ENCODE measurements at places on chromosomes 3 and 15. TPM values are rescaled to one million over a fixed set of nuclear protein-coding genes. Genes with fewer than 3 reads are reported as not detected.

DNA sequence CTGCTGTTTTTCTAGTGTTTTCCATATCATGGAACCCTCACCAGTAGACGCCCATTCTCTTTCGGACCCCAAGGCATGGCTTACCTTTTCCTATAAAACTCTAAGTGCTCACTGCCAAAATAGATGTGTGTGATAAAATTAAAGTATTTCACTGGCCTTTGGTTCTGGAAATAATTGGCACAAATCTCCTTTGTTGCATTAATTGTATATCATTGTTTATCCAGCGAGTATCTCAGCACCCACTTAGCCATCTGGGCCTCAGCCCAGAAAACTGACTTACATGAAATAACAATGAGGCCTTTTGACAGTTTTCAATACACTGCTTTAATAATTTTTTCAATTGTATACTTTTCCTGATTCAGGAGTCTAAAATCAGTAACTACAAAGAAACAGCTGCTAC, 105.1 kb downstream of the MECOM start:
- no peak for DNase-seq

DNA sequence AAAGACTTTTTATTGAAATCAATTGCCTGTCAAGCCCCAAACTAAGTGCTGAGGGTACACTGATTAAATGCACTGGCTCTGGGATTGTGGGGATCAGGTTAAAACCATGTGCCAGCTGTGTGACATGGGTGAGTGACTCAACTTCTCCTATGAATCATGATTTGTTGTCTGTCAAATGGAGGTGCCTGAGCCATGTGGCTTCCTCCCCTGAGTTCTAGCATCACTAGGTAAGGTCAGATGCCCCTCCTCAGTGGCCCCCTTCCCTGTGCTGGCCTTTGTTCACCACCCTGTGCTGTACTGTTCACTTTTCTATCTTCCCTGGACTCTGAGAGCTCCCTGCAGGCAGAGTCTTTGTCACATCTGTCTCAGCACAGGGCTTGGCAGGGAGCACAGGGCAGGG, 43.6 kb upstream of the ATP2B2 start:
- no peak for DNase-seq

The UBR1 gene
- 11.4 TPM for total RNA-seq

DNA sequence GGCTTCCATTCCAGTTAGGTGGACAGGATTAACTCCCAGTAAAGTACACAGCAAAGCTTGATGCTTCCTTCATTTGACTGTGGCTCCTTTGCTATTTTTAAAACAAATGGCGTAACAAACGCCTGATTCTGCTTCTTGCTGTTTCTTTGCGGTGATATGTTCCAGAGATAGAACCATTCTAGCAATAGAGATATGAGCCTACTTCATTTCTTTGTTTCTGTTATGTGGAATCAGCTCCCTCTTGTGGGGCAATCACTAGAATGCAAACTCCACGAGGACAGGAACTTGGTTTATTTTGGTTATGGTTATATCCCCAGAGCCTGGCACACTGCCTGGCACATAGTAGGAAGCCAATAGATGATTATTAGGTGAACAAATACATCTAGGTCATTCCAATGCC, 122.6 kb upstream of the SLC6A11 start:
- no peak for DNase-seq

The CHL1 gene
- 1.0 TPM for total RNA-seq

- DNase-seq = no peak
Measured at GRCh38 chr3:171199473-171199829, 172.9 kb upstream of the SLC2A2 start.

DNA sequence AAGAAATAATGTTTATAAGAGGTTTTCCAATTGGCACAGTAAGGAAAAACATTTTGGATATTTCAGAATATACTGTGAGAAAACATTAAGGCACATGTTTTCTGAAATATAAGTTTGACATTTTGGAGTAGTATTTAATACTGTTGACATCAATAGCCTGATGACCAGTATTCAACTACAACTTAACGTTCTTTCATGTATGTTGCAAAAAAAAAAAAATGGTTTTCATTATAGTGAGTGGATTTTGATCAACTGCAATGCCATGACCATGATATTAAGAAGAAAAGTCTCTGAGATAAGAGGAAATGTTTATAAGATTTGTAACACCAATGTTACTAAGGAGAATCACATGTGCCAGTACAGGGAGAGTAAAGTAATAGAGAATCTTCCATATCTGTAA, 252.8 kb upstream of the RORA start:
- DNase-seq = no peak

DNA sequence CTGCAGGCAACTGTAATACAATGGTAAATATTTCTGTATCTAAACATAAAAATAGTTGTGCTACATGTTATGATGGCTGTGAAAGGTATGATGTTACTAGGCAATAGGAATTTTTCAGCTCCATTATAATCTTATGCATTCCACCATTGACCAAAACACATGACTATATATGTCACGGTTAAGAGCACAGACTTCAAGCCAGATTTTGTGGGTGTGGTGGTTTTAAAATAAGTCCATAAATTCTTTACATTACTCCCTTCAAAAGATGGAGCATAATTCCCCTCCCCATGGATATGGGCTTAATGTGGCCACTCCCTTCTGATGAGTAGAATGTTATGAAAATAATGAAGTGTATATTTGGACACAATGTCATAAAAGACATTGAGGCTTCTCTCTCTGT, 88.4 kb upstream of the TBC1D5 start:
- DNase-seq = no peak

The GP9 gene
- not detected for total RNA-seq

The PPP1R14D gene
- total RNA-seq = not detected

The A4GNT gene
- total RNA-seq = not detected

DNA sequence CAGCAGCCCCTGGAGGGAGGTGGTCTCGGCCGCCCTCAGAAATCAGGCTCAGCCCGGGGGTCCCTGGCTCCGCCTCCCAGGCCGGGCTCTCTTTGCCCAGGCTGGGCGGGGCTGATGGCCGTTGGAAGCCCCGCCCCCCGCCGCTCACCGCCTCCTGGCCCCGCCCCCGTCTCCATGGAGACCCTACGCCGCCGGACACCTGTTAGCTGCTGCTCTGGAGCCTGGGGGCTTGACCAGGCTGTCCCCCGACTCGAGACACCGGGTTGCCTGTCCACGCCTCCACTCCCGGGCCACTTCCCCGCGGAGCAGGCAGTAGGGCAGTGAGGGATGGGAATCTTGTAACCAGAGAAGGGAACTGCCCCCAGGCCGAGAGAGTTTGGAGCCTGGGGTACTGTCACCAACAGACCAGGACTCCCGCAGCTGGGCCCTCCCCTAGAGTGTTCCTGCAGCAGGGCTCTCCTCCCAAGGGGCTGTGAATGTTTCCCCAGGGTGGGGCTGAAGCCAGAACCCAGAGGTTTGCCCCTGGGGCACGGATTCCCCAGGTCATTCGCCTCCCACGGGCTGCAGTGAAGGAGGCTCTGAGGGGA, 27.8 kb upstream of the RPL32 start:
- DNase-seq = no peak

GRCh38 chr3:85726241-85726640, 767.5 kb downstream of the CADM2 start:
- no peak for DNase-seq

DNA sequence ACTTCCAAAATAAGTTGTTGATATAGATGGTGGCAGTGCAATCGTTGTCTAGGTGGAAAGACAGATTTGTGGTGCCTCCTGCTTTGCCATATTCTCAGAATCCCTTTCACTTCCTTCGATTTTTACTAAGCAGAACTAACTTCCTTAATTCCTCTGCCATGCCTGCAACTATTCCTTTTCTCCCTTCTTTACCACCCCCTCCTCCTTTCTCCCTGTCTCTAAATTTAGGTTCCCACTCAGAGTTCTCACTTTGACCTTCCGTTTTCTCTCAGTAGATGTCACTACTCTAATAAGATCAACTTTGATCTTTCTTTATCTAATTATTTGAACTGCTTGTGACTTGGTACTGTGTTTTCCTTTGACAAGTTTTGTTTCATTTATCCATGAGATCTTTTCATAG, 351.2 kb downstream of the LPP start:
- DNase-seq = no peak

GRCh38 chr3:189449084-189449483, 182.1 kb upstream of the TP63 start:
- DNase-seq = no peak

- no peak for DNase-seq
Measured at GRCh38 chr3:25177041-25177440, 251.0 kb upstream of the RARB start.

DNA sequence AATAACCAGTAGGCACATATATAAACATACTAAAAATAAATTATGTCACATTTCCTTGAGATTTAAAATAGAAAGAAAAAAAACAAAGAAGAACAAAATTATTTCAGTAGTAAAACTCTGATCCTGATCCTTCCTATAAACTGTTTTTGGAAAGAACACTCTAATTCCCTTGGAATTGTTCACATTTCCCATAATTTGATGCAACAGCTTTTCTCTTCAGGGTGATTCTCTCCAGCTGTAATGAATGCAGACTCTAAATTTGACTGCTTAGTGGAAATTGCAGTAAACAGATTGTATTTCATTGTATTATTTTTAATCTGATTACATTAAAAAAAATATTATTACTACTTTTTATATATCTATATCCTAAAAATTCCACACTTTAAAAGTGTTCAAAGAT, 70.2 kb upstream of the ABI3BP start:
- no peak for DNase-seq

The ANKUB1 gene
- total RNA-seq = not detected

DNA sequence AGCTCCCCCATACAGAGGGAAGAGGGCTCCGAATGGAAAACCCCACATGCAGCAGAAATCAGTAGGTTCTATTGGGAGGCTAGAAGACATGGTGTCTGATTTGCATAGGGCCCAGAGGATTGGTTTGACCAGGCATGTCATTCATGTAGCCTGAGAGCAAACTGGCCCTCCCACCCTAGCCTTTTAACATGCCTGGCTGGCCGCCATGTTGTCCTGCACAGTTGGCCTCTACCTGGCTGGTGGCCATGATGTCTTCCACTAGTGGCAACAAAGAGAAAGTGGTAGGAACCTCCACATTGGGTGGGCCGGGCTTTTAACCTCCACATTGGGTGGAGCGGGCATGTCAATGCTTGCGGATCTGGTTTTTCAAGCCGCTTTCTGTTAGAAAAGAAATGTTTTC, 312.1 kb downstream of the TAFA4 start:
- DNase-seq = no peak

The PLCB2 gene
- total RNA-seq = 8.1 TPM

The USP4 gene
- 24.4 TPM for total RNA-seq

GRCh38 chr3:71119171-71119570, 464.4 kb downstream of the FOXP1 start:
- DNase-seq = no peak

GRCh38 chr3:13046569-13047274, 26.5 kb downstream of the IQSEC1 start:
- no peak for DNase-seq

DNA sequence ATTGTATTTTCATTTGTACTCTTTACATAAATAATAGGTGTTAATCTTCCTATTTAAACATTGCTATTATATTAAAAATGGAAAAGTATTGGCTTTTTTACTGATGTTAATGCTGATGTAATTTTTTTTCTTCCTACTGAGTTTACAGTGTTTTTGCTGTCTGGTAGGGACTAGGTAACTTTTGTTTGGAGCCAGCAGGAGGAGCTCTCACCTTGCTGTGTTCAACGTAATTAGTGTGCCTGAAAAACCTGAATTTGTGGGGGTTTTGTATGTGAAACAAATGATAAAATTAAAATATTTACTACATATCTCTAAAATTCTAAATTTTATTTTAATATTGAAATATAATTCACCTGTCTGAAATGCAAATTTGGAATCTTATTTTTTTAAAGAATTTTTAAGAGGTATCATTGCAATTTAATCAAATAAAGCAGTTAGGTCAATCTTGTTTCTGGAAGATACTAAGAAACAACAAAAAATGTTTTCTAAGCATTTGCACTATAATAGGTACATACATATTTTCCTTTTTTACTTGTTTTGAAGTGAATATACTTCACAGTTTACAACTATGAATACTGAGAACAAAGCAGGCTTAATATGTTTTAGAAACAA, 48.8 kb downstream of the EPHA6 start:
- DNase-seq = no peak

DNA sequence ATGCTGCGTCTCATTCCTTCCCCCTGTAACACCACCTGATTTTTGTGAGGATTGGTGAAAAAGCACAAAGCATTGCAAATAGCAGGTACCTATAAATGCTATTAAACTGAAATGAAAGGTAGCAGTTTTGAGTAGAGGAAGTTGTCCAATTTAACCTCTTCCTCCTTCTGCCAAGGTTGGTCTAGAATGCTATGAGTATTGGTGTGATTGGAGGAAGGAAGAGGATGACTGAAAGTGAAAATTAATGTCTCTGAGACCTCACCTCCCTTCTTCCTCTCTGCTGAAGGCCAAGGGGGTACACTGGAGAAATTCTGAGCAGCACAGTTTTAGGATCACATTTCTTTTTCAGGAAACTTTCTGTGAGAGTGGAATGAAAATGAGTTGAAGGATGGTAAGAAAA, 94.4 kb downstream of the DTWD1 start:
- DNase-seq = no peak

The TMEM62 gene
- 10.3 TPM for total RNA-seq

The LYZL4 gene
- not detected for total RNA-seq

The PRR23B gene
- not detected for total RNA-seq

- DNase-seq = no peak
Measured at GRCh38 chr3:58184309-58184981, 26.3 kb downstream of the DNASE1L3 start.

DNA sequence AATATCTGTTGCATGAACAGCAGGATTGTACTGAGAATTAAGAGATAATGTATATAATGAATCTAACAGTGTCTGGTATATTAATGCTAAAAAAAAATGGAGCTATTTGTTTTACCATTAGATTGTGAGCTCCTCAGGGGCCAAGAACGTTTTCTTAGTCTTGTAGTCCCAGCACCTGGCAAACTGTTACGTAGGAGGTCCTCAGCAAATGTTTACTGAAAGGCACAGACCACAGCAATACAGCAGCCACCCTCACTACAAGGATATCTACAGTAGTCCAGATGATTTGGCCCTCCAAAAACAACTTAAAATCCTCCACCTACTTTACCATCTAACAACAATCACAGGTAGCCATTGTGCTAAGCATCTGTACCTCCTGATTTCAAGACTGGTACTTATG, 59.7 kb downstream of the MSL2 start:
- no peak for DNase-seq

The NEK10 gene
- total RNA-seq = 0.64 TPM

GRCh38 chr15:77909182-77909940, 168.2 kb downstream of the TBC1D2B start:
- DNase-seq = no peak

DNA sequence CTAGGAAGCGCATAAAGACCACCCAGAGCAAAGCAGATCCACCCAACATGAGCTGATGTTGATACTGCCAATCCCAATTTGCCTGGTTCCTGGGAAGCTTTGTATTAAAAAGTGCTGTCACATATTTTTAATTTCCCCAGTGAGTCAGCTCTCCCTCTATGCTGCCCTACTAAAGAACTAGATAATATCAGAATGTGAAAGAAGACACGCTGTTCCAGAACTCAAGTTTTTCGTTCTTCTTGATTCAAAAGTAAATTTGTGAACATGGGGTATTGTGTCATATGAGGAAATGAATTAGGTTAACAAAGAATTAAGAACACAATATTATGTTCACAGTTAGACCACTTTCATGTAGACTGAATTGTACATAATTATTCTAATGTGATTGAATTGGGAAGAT, 734.2 kb upstream of the ALCAM start:
- no peak for DNase-seq
